ENCODE measurements at places on chromosomes 3 and 15.

DNA sequence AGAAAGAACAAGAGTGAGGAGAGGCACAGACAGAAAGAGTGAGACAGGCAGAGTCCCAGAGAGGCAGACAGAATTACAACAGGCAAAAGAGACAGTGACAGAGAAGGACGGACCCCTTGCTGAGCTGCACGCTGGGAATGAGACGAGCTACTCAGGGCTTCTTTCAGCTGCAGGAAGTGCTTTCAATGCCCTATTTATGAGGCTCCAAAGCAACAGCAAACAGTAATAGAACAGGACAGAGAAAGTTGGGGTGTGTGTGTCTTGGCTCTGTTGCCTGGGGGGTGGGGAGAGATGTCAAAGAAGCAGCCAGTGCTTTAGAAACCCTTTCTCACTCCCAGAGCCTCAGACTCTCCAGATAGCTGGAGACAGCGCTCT, 502 bp upstream of the TIMP4 start:
- no peak for DNase-seq

DNA sequence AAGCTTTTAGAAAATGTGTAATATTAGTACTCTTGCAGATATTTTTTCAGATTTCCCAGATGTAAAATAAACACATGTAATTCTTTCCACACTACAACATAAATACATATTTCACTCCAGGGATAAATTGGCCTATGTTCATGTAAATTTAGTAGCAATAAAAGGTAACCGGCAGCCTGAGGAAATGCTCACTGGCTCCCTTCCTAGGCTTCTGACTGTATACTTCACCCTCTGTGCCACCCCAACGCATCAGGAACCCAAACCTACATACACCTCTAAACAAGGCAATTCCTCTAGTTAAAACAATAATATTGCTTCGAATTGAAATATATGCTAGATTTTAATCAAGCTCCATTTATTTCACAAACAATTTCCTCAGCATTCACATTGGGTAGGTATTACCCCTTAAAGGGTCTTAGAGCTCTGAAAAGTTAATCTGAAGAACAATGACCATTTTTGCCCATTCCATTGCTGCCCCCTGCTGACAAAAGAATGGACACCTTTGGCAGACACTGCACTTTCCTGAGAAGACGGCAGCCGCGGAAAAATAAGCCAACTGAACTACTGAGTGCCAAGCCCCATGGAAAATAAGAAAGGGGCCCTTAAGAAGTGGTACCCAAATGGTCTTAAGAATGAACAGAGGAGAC, 212.5 kb downstream of the OSBPL10 start:
- DNase-seq: no peak

GRCh38 chr3:98824256-98824655, 61.1 kb downstream of the ST3GAL6 start:
- DNase-seq: no peak

- DNase-seq: no peak
Observed at GRCh38 chr3:27536491-27536890, 52.3 kb upstream of the SLC4A7 start.

GRCh38 chr3:149234671-149235245, 13.1 kb upstream of the CP start:
- no peak for DNase-seq

DNA sequence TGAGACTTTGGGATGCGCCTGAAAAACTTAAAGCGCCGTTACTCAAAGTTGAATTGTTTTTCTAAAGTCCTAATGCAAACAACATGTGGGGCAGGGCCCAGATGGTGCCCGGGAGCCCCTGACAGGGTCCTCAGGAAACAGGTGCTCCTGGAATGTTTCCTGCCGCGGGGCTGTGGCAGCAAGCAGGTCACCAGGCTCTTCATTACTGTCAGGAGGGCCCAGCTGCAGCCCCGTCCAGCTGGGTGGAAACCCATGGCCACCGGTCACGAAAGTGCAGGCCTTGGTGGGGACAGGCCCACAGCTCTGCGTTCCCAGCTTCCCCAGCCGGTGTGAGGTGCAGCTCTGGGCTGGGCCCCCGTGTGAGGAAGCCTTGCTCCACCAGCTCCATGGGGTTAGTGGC, 63.9 kb upstream of the GATA2 start:
- DNase-seq: no peak

DNA sequence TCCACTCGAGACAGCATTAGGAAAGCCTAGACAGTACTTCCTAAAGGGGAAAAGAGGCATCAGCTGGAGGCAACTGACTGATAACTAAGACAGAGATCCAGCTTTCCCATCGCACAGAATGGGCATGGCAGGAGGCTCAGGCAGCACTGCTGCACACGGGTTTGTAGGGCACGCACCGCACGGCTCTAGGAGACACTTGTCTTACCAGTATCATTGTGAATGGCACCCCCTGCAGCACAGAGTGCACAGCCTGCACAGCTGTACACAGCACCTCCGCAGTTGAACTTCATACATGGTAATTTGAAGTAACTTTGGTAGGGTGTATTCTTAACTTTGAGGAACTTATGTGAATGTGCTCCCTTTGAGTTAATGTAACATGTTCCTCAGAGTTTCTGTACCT, 281.6 kb downstream of the PLCL2 start:
- no peak for DNase-seq

- no peak for DNase-seq
Observed at GRCh38 chr3:111848283-111848682, 10.8 kb upstream of the PHLDB2 start.

DNA sequence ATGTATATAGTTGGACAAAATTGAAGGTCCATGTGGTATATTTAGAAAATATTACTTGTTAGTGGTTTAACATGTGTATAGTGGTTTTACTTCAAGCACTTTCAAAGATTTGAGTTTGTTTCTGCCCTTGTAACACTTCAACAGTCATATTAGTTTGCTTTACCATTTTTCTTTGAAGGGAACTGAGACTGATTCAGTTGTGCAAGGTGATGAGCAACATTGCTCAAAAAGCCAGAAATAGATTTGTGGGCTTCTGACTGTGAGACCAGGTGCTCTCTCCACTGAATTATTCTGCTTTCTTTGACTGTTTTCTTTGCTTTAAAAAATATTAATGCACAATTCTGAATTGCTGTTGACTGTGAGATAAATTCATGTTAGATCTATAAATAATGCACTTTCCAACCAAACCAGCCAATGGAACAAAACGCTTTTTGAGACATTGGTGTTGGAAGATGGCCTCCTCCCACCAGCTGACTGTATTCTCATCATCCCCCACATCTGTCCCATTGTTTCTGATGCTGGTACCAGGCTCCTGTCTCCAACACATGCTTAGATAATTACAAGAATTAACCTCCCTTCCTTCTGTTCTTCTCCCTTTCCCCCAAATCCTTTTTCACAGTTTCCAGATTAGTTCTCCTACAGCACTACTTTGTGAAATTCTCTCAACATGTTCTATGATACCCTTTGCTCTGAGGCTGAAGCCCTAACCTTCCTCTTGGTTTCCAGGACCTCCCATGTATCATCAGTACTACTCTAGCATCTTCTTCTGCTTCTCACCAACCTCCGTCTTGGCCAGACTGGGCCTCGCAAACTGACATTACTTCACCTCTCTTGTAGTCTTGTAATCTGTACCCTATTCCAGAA, 27.9 kb downstream of the PLCL2 start:
- DNase-seq: no peak

DNA sequence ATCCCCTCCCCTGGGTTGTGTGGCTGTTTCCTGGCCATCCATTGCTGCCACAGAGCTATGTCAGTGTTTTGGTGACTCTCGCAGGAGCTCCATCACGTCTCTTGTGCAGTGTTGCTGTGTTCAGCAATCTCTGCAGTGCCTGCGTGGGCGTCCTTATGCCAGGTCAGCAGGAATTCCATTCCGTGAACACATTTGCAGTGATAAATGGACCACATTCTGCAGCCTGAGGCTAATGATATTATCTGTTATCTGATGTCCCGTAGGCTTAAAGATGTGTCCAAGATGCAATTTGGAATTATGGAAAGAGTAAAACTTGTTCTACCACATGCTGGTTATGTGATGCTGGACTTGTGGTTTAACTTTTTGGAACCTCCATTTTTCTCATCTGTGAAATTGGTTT, 25.5 kb upstream of the COL6A6 start:
- DNase-seq: no peak

DNA sequence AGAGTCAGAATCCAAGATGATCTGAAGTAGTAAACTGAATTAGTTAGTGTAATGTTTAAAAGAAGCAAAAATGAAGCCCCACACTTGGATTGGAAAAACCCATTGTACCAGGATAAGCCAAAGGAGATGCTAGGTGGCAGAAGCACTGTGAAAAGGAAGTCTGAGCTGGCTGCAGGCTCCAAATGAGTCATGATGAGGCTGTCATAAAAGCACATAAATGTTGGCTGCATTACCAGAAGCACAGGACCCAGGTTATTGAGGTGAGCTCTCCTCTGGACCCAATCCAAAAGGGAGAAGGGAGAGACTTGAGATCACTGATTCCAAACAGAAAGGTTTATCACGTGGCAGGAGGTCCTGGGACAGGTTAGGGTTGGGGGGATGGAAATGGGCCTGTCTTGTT, 3.2 kb upstream of the ACAN start:
- no peak for DNase-seq

GRCh38 chr3:28678086-28678485, 329.5 kb upstream of the AZI2 start:
- DNase-seq: no peak

DNA sequence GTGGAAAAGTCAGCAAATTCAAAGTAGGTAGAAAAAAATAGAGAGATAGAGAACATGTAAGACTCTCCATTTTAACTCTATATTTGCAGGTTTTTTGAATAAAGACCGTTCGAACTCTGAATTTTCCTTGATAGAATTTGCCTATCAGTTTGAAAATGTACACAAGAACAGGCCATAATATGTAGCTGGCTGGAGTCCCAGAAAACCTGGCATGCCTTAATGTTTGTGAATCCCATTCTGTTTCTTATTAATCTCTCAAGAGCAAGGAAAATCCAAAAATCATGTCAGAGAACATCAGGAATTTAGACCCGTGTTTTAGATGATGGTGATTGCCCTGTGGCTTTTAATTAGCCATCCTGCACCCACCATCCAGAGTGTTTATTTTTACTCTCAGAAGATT, 7.2 kb upstream of the CFAP161 start:
- no peak for DNase-seq

DNA sequence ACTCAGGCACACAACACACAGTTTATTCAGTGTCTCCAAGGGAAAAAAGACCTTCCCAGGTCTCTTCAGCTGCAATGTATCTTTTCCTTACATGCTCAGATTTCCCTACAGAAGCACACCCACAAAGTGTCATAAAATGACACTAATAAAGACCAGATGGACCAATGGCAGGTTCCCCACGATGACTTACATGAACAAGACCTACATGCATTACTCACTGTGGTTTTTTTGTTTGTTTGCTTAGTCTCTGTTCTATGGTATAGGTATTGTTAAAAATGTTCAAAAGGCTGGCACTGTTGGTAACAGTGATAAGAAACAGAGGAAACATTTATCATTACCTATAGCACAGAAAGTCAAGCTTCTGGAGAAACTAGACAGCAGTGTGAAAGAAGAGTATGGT, 318.2 kb upstream of the TMCO5A start:
- DNase-seq: no peak

- no peak for DNase-seq
Observed at GRCh38 chr3:4845882-4846281, 133.4 kb upstream of the BHLHE40 start.

GRCh38 chr15:73210630-73211029, 158.1 kb downstream of the HCN4 start:
- no peak for DNase-seq

GRCh38 chr15:93164409-93164808, 75.4 kb upstream of the RGMA start:
- DNase-seq: no peak

DNA sequence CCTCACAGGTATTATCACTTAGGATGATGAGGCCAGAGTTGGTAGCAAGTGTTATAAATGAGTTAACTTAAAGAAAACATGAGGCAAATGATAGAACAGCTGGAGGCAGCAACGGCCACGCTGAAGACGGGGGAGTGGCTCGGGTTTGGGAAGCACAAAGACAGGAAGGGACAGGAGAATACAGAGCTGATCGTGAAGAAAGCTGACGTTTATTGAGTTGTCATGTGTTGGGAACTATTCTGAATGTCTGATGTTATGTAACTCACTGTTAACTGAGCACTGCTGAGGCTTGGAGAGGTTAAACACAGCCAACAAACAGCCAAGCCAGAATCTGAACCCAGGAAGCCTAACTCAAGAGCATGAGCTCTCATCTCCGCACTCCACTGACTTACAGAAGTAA, 42.3 kb downstream of the FGD5 start:
- no peak for DNase-seq

GRCh38 chr3:67686069-67686468, 31.7 kb upstream of the SUCLG2 start:
- DNase-seq: no peak

- no peak for DNase-seq
Observed at GRCh38 chr3:86702381-86702958, 288.5 kb downstream of the VGLL3 start.

DNA sequence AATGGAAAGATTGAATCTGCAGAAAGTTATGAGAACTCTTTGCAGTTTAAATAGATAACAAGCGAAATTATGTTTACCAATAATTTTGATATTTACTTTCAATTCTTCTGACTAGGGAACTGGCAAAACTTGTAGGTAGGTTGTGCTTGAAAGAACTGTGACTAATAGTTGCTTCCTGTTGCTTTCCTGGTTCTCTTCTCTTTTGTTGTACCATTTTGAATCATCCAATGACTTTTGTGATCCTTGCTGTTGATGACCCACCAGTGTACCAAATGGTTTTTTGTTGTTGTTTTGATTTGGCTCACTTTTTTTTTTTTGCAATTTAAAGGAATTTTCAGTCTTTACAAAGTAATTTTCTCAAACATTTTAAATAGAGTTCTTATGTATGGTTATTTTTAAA, 64.9 kb upstream of the DCBLD2 start:
- DNase-seq: no peak

GRCh38 chr15:29896062-29896461, 73.8 kb upstream of the TJP1 start:
- no peak for DNase-seq

GRCh38 chr3:43288366-43288765, 2.0 kb downstream of the SNRK start:
- no peak for DNase-seq

DNA sequence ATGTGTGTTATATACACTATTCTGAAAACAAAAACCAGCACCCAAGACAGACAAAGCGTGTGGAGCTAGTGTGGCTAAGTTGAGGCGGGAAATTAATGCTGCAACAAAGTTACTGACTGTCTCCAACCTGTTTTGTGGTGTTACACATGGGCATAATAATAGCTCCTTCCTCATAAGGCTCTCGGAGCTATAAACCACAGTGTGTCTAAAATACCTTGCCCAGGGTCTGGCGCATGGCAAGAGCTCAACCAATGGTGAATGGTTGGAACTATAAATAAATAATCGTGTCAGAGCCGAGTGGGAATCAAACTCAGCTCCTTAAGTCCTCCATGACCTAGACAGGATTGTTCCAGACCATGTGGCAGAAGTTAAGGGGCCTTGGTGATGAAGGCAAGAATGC, 35.9 kb upstream of the TFRC start:
- no peak for DNase-seq

- DNase-seq: no peak
Observed at GRCh38 chr3:27990837-27991236, 250.6 kb upstream of the CMC1 start.

Data from stimulated activated CD8-positive, alpha-beta memory T cell treated with anti-CD3 and anti-CD28 coated beads, Interleukin-2, amount 100 ng/mL, for 48 hours (primary cell).